ENCODE measurements at places on chromosomes 2 and 18.

DNA sequence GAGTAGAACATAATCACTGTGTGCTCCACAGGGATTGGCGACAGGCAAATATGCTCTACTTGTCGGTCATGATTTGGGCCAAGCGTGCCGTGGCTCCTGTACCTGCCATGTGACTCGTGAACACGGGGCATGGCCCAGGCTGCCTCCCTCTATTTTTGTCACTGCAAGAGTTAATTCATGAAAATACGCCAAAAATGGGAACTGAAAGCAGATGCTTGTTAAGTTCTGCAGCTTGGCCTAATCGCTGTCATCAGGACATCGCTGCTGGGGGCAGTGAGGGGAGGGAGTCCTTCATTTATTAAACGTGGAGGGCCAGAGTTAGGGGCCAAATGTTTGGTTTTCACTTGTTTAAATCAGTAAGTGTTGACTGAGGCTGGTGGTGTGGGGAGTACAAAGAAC lies 177.8 kb downstream of the BCL2 start:
- DNase-seq, result no peak

- DNase-seq, result no peak
Observed at GRCh38 chr2:51791496-51791895, 759.6 kb upstream of the NRXN1 start.

- no peak for DNase-seq
Observed at GRCh38 chr2:45899926-45900325, 248.5 kb downstream of the PRKCE start.

DNA sequence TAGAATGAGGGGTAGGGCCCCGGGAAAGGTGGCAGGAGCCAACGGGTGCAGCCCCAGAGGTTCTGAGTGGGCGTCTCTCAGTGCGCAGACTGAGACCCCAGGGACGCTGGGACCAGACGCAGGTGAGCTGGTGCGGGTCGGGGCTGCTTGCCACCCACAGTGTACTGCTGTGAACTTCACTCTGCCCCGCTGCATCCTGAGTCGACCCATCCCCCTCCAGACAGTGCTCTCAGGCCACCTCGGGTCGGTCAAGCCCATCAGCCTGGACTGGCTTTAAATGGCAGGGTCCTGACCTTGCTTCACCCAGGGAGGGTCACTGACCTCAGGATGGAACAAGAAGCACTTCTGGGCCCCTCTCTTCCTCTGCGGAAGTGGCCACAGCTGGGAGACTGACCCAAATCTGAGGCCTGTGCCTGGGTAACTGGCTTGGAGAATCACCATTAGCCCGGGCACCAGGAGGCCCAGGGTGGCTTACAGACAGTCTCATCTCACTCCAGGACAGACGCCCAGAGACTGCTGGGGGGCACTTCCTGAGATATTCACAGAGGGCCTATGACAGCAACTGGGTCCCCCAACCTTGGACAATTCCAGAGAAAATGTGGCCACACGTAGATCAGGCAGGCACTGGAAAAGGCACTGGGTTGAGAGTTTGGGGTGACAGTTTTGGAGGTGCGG lies 23.7 kb upstream of the BOK start:
- DNase-seq, result no peak

DNA sequence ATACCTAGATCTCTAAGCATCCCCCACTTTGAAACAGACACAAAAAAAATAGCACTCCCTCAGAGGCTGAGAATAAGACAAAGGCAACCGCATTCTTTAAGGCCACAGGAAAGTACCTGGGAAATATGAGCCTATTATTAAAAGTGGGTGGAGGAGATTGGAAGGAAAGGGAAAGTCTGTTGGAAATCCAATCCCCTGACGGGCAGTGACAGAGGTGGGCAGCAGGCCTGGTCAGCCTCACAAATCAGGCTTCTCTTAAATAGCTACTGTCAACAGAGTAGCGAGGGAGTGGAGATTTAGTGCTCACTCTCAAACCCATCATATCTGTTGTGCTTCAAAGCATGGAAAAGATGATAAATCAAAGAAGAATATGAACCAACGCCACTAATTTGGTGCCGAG lies 324.4 kb downstream of the ALK start:
- DNase-seq, result no peak

DNA sequence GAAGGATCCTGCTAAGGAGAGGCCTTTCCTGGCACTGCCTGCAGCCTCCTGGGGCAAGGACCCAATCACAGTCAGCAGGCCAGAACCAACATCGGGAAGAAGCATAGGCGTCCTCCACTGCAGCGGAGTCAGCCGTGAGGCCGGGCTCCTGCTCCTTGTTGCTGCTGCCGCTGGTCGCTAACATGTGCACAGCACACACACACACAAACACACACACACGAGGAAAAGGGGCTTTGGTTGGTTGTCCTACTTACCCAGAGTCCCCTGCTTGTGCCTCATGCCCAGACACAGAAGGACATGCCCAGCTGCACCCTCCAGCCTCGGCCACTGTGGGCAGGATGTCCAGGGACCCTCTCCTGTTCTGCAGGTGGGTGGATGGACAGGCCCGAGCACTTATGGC lies 209.4 kb downstream of the GLI2 start:
- no peak for DNase-seq

DNA sequence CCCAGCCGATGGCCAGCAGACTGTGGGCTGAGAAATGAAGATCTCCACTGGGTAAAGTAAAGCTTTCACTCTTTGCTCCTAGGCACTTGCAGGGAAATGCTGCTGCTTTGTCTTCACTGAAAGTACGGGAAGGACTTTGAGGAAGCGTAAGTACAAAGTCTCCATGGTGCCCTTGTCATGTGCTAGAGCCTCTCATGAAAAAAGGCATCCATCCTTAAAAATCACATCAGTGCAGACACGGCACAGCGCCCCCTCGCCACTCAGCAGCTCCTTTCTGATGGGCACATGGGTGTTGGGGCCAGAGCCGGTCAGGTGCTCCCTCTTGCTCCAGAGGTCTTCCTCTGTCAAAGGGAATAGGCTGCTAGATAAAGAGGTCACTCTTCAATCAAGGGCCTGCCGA lies 109.0 kb upstream of the STPG4 start:
- no peak for DNase-seq

GRCh38 chr2:221197225-221197856 lies 374.8 kb downstream of the EPHA4 start:
- DNase-seq, result no peak

DNA sequence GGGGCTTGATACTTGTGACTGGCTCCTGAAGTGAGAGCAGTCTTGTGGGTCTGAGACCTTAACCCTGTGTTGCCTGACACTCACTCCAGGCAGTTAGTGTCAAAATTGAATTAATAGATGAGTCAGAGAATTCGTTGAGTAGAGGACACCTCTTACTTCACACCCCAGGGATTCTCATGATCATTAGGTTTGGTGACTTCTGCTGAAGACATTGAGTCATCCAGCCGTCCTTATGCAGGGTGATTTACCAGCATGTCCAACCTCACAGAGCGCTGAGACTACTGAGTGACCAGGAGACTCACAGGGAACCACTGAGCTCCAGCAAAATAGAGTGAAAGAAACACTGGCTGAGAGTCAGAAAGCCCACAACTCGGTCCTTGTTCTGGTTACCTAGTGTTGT lies 36.0 kb upstream of the EVA1A start:
- DNase-seq, result no peak

- no peak for DNase-seq
Observed at GRCh38 chr2:8627019-8627691, 54.7 kb upstream of the ID2 start.

- no peak for DNase-seq
Observed at GRCh38 chr18:76461692-76462325, 33.2 kb downstream of the ZNF516 start.

DNA sequence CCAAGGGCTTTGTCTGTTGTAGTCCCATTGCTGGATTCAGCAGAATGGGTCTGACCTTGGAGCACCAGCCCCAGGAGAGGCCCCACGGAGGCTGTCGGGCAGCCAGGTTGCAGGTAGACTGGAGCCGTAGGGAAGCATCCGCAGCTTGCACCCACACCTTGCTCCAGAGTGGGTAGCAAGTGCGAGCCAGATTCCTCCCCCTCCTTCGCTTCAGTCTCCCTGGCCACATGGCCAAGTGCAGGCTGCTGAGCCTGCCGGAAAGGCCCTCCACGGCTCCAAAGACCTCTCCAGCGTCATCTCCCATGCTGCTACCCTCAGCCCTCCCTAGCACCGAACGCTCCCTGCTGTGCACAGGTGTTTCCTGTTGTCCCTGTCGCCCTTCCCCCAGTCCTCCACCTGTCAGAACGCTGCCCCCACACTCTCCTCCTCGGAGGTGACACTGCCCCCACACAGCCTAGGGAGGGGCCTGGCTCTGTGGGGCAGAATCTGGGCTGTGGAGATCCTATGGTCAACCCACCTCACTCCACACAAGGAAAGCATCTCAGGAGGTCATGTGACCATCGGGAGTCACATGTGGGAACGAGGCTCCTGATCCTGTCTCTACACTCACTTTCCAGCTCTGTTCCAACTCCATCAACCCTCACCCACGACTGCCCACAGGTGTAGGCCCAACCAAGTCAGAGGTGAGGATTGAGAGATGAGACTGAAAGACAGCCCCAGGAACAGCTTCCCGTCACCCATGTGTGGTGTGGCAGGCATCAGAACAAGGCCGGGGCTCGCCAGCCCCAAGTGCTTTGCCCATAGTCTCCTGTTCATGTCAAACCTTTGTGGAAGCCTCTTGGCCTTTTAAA lies 8.3 kb downstream of the KCNF1 start:
- no peak for DNase-seq

GRCh38 chr2:180374502-180375281 lies 367.6 kb upstream of the CWC22 start:
- no peak for DNase-seq

GRCh38 chr2:3505771-3506170 lies 13.6 kb downstream of the ADI1 start:
- DNase-seq, result no peak

GRCh38 chr2:219631406-219631891 lies 4.0 kb downstream of the SLC4A3 start:
- DNase-seq, result no peak

DNA sequence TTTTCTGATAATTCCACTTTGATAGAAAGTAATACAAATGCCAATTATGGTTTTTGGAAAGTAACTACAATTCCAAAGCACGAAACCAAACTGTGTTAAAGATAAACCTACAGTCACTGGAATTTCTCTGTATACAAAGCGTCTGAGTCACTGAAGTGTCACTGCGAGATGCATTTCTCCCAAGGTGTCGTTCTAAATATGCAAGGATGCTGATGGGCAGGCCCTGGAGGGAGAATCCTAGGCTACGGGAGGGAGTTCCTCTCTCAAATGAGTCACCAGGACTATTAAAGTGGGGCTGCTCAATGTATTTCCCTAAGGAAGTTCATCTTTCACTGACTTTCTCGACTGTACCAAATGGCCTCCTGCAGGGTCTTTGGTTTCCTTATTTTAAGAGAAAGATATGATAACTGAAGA lies 163.8 kb upstream of the STK17B start:
- DNase-seq, result peak; percentile 49

GRCh38 chr18:74633652-74634352 lies 36.1 kb downstream of the ZNF407 start:
- no peak for DNase-seq

GRCh38 chr2:98658816-98659490 lies 50.6 kb downstream of the UNC50 start:
- DNase-seq, result no peak

- no peak for DNase-seq
Observed at GRCh38 chr18:74166386-74166785, 18.1 kb downstream of the TIMM21 start.

DNA sequence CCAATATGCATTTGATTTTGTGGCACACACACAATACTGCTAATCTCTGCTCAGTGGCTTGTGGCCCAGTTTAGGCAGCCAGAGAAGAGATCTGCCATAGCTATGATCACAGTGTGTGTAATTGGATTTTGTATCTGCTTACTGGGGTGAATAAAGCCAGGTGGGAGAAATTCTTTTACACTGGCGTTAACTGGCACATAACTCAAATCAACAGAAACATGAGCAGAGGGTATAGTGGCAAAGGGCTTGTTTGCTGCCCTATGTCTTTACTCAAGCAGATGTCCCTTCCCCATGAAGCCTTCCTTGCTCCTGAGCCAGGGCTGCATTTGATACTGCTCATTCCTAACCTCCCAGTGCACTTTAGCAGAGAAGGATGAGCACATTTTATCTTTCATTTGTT lies 28.5 kb downstream of the STON1 start:
- no peak for DNase-seq

GRCh38 chr2:44679990-44680389 lies 261.5 kb upstream of the SIX3 start:
- DNase-seq, result no peak

GRCh38 chr2:212528106-212528856 lies 10.3 kb downstream of the ERBB4 start:
- no peak for DNase-seq

DNA sequence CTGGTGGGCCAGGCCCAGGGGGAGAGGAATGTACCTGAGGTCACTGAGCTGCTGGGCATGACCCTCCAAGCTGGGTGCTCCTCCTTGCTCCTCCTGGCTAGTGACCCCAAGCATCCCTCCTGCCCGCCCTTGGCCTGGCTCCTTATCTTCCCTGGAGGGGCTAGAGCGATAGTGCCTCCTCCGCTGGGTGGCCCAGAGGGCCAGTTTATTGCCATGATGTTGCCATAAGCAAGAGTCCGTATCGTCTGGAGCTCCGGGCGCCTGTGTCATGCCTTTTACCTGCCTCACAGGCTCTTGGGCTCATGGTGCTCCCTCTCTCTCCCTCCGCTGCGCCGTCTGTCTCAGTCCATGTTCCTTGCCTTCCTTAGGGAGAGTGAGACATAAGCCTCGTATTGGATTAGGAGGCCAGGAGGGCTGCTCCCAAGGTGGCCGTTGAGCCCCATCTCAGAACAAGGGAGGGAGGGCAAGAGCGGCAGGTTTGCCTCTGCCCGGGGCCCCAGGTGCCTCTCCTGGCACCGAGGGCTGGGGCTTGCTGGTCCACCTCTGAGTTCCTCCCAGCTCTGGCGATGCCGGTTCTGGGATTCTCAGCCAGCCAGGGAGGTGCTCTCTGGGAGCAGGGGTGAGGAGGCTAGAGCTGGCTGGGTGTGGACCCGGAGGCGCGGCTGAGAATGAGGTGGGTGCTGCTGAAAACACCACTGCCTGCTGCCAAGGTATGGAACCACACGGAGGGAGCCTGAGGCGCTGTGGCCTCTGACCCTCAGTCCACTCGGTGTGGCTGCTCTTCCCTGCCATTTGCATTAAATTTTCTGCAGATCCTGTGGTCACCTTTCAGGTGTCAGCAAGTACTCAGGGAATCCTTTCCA lies 22.6 kb downstream of the KCNIP3 start:
- no peak for DNase-seq

DNA sequence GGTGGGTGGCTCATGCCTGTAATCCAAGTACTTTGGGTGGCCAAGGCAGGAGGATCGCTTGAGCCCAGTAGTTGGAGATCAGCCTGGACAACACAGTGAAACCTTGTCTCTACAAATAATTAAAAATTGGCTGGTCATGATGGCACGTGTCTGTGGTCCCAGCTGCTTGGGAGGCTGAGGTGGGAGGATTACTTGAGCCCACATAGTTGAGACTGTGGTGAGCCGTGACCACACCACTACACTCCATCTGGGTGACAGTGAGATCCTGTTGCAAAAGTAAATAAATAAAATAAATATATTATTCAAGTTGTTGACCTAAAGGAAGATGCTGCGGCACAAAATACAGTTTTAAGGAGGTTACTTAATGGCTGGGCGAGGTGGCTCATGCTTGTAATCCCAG lies 72.7 kb downstream of the LAMA3 start:
- no peak for DNase-seq
